MG63 (cell line): ENCODE measurements at places on chromosomes 2 and 18. TPM values are rescaled to one million over a fixed set of nuclear protein-coding genes. Genes with fewer than 3 reads are reported as not detected.

Gene GRHL1
- total RNA-seq = 0.46 TPM in 1 of 2 replicates, not detected in the other

GRCh38 chr2:156680266-156680665, 244.1 kb downstream of the GPD2 start:
- no peak for DNase-seq

Gene EMILIN1
- 91.6 and 144 TPM in 2 replicates for total RNA-seq

Gene CDKL4
- 0.30 TPM in 1 of 2 replicates, not detected in the other for total RNA-seq

DNA sequence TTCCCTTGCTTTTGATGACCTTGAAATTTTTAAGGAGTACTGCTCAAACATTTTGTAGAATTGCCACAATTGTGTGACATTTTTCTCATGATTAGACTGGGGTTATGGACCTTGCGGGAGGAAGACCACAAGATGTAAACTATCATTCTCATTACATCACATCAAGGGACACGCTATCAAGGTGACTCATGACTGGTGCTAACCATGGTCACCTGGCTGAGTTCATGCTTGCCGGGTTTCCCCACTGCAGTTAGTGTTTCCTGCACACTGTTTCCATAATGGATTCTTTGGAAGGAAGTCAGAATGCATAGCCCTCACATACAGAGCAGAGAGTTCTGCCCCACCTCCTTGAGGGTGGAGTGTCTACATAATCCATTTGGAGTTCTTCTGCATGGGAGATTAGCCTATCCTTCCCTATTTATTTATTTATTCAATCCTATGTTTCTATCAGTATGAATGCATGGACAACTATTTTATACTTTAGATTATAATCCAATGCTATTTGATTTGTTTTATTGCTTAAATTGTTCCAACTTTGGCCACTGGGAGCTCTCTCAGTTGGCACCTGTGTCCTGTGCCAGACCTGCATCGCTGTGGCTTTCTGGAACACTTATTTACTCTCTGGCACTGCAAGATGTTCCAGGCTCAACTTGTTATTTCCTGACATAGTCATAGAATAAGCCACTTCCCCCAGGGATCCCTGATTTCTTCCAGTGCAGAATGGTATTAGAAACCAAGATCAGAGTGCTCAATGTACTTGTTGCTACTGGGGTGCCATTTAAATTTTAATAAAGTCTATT, 6.0 kb downstream of the MC2R start:
- DNase-seq = no peak

- DNase-seq = no peak
Measured at GRCh38 chr18:21345840-21346239, 103.8 kb downstream of the GREB1L start.

Gene ATP6V1B1
- not detected in 2 replicates for total RNA-seq

Gene ZBTB7C
- total RNA-seq = 0.10 TPM in 2 replicates

Gene FEV
- total RNA-seq = not detected in 2 replicates

Gene TANK
- 28.1 and 30.7 TPM in 2 replicates for total RNA-seq

- DNase-seq = no peak
Measured at GRCh38 chr2:61371027-61371426, 99.9 kb downstream of the USP34 start.

Gene DHRS9
- not detected in 2 replicates for total RNA-seq

DNA sequence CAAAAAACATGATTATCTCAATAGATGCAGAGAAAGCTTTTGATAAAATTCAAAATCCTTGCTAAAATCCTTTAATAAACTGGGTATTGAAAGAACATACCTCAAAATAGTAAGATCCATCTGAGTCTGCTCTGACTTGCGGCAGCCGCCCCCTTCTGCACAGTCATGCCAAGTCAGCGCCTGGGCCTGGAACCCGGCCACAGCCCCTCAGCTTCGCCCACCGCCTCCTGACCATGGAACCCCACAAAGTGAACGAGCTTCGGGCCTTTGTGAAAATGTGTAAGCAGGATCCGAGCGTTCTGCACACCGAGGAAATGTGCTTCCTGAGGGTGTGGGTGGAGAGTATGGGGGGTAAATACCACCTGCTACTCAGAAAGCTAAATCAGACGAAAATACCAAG, 270.9 kb upstream of the TFPI start:
- DNase-seq = no peak

Gene LDLRAD4
- 0.02 and 0.36 TPM in 2 replicates for total RNA-seq

Gene AP1S3
- 22.2 and 35.5 TPM in 2 replicates for total RNA-seq

DNA sequence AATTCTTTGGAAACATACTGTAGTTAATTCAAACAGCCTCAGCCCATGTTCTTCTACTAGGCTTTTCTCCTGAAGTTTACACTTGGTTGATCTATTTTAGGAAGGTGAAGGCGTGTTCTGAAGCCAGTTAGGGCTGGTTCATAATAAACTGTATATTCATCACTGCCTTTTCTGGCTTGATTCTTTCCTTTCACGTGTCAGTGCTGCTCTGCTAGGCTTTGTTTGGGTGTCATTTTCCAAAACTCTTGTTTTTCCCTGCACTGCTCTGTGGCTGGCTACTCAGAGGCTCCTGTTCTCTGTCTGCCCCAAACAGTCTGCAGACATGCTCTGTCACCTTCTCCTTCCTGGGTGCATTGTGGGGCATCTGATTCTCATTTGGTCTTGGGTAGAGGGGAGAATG, 136.1 kb downstream of the PARD3B start:
- peak; percentile 2 for DNase-seq

GRCh38 chr2:120299561-120299960, 46.4 kb upstream of the INHBB start:
- DNase-seq = no peak

Gene ATOH8
- total RNA-seq = 43.5 and 59.1 TPM in 2 replicates

DNA sequence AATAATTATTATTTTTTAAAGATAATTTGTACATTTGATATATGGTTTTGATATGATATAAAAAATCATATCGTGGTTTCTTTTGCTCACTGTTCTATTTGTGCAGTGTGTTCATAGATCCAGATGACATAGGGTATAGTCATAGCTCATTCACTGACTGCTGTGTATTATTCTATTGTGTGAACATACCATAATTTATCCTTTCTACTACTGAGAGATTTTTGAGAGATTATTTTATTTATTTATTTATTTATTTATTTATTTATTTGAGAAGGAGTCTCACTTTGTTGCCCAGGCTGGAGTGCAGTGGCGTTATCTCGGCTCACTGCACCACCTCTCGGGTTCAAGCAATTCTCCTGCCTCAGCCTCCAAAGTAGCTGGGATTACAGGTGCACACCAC, 39.0 kb downstream of the FER1L5 start:
- DNase-seq = no peak

- no peak for DNase-seq
Measured at GRCh38 chr2:156513219-156513618, 77.0 kb downstream of the GPD2 start.

Gene SNED1
- total RNA-seq = 2.6 and 5.1 TPM in 2 replicates

DNA sequence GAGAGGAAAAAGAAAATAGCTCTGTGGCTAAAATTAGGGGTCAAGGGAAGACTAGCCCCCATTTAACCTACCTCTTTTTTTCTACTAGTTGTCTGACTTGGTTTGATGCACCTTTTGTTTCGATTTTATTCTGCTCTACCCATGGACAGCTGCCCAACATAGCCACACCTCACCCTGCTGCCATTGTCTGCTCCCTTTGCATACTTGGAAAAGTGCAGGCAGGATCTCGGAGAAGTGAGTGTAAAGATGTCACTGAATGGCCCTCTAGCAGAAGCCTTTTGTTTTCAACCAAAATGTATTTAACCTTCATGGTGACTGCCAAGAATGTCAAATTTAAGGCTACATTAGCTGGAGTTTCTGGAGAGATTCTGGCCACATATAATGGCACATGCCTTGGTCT, 62.9 kb downstream of the SETBP1 start:
- DNase-seq = no peak

DNA sequence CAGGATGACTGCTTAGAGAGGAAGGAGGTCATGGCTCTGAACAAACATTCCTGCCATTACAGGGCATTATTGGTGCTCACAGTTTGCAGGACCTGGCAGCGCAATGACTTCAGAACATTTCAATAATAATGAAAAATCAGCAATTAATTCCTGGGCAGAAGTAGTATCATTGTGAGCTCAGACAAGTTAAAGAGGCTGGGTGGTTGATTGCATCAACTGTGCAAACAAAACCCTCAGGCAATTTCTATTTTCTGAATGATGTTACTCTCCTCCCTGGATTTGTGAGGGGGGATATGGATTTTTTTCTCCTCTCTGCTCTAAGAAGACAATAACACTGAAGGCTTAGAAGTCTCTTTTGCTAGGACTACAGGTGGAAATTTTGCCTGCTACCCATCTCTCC, 168.1 kb upstream of the TACR1 start:
- DNase-seq = no peak

Gene CCDC74A
- total RNA-seq = 2.7 and 6.5 TPM in 2 replicates

- no peak for DNase-seq
Measured at GRCh38 chr2:189627789-189628188, 33.5 kb upstream of the ASNSD1 start.

DNA sequence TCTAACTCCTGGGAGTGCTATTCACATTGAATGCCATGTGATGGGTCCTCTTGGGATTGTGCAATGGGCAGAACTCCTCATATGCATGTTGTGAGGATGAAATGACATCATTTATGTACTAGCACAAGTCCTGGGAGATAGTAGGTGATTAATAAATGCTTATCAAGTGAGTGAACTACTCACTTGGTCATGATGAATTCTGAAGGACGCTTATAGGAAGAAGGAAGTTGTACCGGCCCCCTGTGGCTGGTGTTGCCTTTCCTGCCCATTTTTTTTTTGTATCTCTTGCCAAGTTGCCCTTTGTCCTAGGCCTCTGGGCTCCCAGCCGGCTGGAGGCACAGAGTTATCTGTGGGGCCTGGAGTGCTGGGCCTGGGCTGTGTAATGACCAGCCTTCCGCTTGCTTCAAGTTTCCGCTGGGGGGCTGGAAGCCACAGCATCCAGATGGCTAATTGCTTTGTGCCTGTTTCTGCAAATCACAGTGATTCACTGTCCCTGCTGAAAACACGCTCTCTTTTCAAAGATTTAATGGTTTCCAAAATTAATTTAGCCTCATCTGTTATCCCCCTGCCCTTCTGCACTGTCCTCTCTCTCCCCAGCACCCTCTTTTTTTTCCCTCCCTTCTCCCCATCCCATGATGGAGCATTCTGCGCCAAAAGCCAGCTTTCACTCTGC, 33.7 kb upstream of the MRPL33 start:
- DNase-seq = peak; percentile 62

Gene EGR4
- not detected in 2 replicates for total RNA-seq
